ENCODE measurements at places on chromosomes 13 and 19.
A peak's percentile ranks its signal among the peaks of the same experiment; 100 is the strongest.

- DNase-seq, result no peak
Observed at GRCh38 chr19:17263712-17264640, 569 bp downstream of the USHBP1 start.

- no peak for DNase-seq
Observed at GRCh38 chr13:100364591-100364990, 224.0 kb downstream of the GGACT start.

- DNase-seq, result no peak
Observed at GRCh38 chr13:110316196-110316595, 9.1 kb downstream of the COL4A2 start.

DNA sequence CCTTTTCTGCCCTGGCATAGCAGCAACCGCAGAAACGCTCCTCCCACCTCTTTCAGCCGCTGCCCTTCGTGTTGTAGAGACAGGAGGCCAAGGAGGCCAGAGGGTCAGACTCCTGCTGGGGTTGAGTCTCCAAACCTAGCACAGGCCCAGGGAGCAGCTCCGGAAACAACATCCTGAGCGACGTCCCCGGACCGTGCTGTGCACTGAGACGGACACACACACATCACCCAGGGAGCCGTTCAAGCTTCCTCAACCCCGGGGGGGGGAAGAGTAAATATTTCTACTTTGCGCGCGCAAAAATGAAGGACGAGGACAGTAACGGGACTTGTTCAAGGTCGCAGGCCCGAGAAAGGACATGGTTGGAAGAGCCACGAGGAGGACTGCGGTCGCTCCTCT, 657 bp downstream of the ZNF550 start:
- DNase-seq, result no peak

- no peak for DNase-seq
Observed at GRCh38 chr13:102620516-102620915, 23.7 kb downstream of the TPP2 start.

DNA sequence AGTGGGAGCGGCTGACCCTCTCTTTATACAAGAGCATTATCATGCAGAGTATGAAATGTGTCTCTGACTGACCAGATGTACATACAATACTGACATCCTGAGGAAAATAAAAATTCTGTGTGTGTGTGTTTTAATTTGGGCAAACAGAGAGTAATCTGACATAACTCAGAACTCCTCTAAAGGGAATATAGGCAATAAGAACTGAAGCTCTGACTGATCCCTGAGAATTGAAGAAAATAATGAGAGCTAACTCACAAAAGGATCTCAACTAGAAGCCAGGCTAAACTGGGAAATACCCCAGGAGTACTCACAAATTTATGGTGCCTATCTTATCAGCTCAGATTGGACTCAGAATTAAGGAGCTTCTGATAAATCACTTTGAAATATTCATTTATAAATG, 539.9 kb downstream of the OLFM4 start:
- DNase-seq, result no peak

- no peak for DNase-seq
Observed at GRCh38 chr13:91355826-91356710, 8.6 kb downstream of the MIR17HG start.

- DNase-seq, result no peak
Observed at GRCh38 chr13:90416938-90417337, 930.5 kb upstream of the MIR17HG start.

GRCh38 chr19:35284153-35285094, 2.1 kb downstream of the HAMP start:
- no peak for DNase-seq

GRCh38 chr13:94956417-94957110, 244.2 kb upstream of the SOX21 start:
- no peak for DNase-seq

GRCh38 chr19:58182989-58183816, at the start of gene ZNF274:
ZNF274 (plus strand) TSS chr19:58183061; CDS start chr19:58183966, 905 bp downstream.
- DNase-seq, result peak; percentile 88

- DNase-seq, result no peak
Observed at GRCh38 chr19:7648265-7649014, 11.5 kb downstream of the STXBP2 start.

DNA sequence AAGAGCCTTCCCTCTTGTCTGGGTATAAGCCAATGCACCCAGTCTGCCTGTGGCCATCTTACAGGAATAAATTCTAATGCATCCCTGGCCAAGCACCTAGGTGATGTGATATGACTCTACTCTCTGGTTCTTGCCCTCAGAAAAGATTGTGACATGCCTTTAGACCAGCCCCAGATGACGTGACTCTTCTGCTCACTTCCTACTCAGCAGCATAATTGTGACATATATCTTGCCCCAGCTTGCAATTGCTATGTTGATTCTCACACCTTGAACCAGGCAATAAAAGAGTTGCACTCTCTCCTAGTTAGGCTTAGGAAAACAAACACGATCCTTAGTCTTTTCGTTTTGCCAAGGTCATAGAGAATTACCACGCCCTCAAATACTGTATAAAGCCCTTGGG, 13.3 kb upstream of the ZNF726 start:
- no peak for DNase-seq

DNA sequence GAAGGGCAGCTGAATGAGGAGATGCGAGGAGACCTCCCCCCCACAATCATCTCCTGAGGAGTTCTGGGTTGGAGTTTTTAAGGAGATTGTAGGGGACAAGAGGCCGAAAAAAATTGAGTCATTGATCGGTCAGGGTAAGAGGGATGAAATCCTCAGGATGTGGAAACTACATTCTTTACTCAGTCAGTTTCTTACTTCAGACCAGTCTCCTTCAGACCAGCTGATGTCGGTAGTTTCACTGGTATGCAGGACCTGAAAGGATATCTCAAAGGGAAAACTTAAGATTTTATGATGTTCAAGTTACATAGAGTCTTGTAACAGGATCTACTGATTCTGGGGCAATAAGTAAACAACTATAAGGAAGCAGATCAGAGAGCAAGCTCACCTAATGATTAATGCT, 51.7 kb upstream of the RFXAP start:
- no peak for DNase-seq

DNA sequence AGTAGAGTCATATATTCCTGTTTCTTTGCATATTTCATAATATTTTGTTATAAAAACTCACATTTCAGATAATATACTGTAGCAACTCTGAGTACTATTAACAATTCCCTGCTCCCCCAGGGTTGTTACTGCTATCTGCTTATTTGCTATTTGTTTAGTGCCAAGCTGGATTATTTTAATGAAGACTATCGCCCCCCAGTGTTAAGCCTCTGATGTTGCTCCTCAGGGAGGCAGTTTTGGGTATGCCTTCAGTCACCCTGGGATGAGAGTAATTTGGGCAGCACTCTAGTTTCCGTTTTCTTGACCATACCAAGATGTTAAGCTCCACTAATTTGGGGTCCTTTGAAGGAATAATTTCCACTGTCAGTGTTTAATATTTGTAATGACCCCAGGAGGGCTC, 46.0 kb downstream of the MICU2 start:
- no peak for DNase-seq

DNA sequence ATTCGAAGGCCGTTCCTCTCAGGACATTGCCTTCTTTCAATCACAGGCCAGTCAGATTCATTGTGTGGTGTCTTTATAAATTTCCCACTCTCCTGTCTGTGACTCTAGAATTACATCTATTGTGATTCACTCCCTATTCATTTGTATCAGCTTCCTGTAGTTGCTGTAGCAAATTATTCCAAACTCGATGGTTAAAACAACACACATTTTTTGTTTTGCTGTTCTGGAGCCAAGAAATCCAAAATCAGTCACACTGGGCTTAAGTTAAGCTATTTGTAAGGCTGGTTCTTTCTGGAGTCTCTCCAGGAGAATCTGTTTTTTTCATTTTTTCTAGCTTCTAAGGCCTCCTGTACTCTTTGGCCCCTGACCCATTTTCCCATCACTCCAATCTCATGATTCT, 1487.0 kb upstream of the SLC10A2 start:
- no peak for DNase-seq

GRCh38 chr19:56740501-56740900, 68.9 kb upstream of the ZNF835 start:
- no peak for DNase-seq

DNA sequence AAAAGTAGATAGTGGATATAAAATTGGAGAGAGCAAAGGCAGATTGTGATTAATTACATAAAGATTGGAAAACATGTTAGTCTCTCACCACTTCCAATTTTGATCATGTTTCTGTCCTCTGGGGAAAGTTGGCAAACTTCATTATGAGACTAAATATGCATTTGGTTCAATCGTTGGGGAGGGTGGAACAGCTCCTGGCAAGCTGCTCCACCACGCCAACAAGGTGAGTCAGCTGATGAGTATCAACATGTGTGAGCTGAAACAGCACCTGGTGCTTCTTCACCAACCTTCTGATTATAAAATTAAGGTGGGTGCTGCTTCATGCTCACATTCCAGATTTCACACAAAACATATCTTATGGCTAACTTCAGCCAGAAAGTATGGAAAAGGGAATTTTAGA, 1784.6 kb downstream of the SLITRK5 start:
- DNase-seq, result no peak

- DNase-seq, result peak; percentile 50
Observed at GRCh38 chr13:114339857-114340534, 25.7 kb downstream of the CHAMP1 start.

DNA sequence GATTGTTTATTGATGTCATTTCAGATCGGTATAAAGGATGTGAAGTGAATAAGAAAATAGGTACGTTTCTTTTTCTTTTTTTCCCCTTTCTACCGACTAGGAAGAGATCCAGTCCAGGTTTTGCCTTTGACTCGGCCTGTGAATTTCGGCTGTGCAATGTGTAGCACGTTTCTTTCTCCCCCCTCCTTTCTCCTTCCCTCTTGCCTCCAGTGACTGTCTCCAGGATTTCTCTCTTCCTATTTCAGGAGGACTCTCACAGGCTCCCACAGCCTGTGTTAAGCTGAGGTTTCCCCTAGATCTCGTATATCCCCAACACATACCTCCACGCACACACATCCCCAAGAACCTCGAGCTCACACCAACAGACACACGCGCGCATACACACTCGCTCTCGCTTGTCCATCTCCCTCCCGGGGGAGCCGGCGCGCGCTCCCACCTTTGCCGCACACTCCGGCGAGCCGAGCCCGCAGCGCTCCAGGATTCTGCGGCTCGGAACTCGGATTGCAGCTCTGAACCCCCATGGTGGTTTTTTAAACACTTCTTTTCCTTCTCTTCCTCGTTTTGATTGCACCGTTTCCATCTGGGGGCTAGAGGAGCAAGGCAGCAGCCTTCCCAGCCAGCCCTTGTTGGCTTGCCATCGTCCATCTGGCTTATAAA, at the start of gene GPC6:
TSS of gene GPC6 (plus strand) at position 185 of the 657 bp plus-strand sequence.
- DNase-seq, result peak; percentile 95

DNA sequence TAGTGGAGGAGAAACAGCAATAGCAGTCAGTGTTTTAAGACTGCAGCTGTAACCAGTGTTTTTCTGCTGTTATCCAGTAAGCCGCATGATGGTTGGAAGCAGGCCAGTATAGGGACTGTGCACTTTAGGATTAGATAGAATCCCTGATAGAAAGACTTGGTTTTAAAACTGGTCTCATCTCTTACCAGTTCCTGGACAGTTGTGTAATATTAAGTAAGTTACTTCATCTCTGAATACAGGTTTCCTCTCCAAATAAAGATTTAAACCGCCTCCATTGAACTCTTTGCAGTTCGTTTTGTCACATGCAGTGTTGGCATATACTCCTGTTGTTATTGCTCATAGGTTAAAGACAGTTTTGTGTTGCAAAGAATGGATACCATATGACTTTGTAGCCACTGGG, 25.6 kb downstream of the URI1 start:
- DNase-seq, result no peak

- no peak for DNase-seq
Observed at GRCh38 chr19:3403489-3404323, 37.3 kb downstream of the NFIC start.

DNA sequence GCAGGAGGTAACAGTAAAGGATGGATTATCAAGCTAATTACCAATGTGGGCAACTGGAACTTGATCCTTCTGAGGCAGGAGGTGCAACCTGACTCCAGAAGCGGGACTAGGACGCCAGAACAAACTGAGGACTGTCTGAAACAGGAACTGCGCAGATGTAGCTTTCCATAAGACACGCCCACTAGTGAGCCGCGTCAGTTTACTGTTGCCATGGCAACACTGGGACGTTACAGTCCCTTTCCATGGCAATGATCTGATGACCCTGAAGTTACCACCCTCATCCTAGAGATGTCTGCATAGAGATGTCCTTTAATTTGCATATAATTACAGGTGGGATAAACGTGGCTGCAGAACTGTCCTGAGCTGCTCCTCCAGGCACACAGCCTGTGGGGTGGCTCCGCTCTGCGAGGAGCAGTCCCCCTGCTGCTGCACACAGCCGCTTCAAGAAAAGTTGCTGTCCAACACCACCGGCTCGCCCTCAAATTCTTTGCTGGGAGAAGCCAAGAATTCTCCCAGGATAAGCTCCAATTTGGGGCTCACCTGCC, 816.6 kb downstream of the UQCRFS1 start:
- DNase-seq, result peak; percentile 88

DNA sequence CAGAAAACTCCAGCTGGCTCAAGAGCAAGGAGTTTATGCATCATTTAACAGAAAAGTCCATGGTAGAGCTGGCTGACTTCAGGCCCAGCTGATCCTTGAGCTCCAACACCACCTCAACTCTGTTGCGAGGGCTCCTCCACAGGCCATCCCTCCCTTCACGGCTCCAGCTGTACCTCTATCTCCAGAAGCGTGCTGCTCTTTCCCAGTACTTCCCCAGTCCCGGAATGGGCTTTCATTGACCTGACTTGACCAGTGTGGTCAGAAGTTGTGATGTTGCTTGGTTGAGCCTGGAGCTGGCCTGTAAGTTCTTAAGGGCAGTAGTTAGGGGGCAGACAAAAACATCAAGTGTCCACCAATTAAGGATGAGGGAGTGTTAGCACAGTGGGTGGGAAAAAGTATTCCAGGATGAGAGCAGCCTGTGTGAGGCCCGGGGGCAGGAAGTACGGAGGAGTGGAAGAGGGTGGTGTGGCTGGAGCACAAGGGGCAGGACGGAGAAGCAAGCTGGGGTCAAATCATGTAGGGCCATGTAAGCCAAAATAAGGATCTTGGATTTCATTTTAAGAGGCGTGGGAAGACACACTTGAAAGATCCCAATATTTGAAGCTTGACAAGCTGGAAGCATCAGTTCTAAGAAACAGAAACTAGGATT, 24.0 kb downstream of the SKA3 start:
- no peak for DNase-seq

DNA sequence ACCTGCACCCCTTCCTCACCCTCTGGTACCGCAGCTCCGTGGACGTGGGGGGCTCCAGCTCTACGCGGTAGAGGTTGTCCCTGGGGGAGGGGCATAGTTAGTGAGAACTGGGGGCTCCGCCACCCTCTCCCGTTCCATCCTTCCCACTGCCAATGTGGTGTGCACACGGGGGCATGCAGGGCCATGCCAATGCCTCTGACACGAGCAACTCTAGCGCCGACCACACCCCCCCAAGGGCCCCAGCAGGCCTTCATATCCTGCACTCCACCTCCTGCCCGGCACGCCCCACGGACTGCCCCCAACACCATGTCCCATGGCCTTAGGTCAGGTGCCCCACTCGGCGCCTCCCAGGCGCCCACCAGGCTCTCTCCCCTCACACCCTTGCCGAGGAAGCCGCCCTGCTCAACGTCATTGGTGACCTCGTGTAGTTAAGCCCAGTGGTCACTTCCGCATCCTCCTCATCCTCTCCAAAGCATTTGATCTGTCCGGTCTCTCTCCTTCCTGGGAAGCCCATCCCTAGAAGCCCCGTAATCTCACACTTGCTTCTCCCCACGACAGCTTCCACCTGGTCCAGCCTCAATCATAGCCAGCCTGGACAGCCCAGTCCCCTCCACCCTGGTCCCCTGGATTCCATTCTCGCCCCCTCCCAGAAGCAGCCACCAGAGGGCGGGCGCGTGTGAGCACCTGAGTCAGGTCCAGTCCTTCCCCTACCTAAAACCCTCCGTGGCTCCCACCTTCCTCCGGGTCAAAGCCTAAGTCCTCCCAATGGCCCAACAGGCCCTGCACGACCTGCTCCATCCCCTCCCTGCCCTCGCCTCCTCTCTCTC, 2.1 kb downstream of the SEMA6B start:
- no peak for DNase-seq

Measured in NCI-H2029 (cell line).